ENCODE measurements at places on chromosomes 7 and 10.
A peak's percentile ranks its signal among the peaks of the same experiment; 100 is the strongest.

DNA sequence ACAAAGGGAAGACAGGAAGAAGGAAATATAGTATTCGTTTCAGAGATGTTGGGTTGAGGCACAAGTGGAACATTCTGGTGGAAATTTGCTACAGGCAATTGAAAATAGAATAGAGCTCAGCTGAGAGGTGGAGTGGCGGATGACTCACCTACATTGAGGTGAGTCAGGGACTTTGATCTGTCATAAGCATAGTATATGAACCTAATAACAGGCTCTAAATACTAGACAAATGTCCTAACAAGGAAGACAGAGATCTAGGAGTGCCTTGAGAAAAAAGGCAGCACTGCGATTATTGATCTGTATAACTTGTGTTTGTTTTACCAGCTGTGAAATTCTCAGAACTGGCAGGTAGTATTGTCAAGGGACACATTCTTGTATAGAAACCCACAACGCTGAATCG is 907 bp upstream of the IFRD1 start:
- DNase-seq, result no peak

DNA sequence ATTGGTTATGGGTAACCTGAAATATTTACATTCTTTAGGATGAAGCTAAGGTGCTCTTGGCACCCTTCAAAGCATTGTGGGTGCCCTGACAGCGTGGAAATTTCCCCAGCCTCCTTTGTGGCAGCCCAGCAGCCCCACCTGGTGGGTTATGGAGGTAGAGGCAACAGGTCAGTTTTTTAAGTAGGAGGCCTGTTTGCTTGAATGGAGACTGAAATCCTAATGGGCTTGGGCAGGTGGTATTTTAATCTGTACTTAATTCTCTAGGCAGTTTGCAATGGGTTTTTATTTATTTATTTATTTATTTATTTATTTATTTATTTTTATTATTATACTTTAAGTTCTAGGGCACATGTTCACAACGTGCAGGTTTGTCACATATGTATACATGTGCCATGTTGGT is 139.4 kb downstream of the EPC1 start:
- no peak for DNase-seq

GRCh38 chr10:21166557-21167287 is 269.6 kb upstream of the NEBL start:
- DNase-seq, result no peak

GRCh38 chr10:21352886-21353285 is 172.6 kb downstream of the SKIDA1 start:
- no peak for DNase-seq

GRCh38 chr7:157718303-157719007 is 381.7 kb downstream of the DNAJB6 start:
- no peak for DNase-seq

GRCh38 chr10:34280599-34281374 is 534.3 kb downstream of the PARD3 start:
- peak; percentile 69 for DNase-seq

DNA sequence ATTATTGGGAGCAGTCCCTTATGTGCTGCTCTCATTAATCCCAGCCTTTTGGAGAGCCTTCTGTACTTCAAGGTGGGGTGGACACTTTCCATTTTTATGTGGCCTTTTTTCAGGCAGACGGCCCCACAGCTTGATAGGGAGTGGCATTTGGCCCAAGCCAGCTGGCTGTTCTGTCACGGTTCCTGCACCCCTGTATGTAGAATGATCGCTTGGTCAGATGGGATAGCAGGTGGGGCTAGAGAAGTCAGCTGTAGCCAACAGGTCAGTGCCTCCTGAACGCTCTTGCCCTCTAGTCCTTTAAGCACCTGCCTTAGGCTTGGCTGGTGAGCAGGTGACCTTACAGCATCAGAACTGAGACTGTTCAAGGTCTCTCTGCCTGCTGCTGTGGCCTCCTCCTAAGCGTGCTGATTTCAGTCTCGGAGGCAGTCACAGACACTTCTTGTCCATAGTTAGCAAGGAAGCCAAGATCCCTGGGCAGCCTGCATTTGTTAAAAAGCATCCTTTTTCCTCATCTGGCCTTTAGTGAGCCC is 95.3 kb downstream of the LRRC4 start:
- DNase-seq, result no peak

DNA sequence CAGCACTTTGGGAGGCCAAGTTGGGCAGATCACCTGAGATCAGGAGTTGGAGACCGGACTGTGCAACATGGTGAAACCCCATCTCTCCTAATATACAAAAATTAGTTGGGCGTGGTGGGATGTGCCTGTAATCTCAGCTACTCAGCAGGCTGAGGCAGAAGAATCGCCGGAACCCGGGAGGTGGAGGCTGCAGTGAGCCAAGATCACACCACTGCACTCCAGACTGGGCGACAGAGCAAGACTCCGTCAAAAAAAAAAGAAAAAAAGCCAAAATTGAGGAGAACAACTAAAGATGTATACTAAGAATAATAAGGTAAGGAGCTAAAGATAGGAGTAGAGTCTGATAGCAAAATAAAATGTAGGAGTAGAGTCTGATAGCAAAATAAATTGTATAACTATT is 251.0 kb downstream of the KCND2 start:
- DNase-seq, result no peak

DNA sequence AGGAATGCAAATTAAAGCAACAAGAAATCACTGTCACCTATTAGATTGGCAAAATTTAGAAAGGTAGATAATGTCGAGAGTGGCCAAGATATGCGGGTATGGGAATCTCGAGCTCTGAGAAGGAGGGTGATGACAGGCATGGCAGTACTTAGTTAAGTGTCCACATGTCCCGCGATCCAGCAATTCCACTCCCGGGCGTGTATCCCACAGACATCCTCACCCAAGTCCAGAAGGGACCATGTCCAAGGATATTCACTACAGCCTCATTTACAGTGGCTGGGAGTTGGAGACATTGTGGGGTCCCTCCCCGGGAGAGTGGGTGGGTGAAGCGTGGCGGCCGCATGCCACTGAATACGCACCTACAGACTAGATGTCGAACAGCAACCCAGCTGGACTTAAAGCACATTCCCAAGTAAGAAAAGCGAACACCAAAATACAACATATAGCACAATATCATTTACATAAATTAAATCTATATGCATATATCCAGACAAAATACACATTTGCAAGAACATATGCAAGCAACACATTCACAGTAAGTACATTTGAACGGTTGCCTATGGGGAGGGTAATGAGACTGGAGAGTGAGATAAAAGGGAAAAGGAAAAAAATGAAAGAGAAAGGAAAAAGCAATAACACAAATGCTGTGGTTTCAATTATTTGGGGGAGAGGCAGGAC is 9.9 kb downstream of the KCNH2 start:
- DNase-seq, result no peak

DNA sequence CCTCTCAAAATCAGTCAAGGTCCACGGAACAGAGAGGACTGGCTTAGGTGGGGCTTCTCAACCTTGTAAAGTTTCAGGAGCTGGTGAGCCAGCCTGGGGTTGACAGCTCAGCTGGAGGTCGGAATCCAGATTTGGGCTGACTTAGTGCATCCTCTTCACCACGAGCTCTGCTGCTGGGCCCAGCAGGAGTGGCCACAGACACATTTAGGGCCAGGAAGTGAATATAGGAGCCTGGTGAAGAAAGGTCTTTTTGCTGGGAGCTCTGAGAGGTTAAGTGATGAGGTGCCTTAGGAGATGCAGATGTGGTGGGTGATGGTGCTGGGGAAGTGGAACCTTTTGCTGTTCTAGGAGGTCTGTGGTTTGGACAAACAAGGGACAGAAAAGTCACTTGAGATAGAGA is 39.3 kb upstream of the MMD2 start:
- DNase-seq, result no peak

- DNase-seq, result peak; percentile 11
Observed at GRCh38 chr7:47379629-47380324, 202.1 kb downstream of the TNS3 start.

DNA sequence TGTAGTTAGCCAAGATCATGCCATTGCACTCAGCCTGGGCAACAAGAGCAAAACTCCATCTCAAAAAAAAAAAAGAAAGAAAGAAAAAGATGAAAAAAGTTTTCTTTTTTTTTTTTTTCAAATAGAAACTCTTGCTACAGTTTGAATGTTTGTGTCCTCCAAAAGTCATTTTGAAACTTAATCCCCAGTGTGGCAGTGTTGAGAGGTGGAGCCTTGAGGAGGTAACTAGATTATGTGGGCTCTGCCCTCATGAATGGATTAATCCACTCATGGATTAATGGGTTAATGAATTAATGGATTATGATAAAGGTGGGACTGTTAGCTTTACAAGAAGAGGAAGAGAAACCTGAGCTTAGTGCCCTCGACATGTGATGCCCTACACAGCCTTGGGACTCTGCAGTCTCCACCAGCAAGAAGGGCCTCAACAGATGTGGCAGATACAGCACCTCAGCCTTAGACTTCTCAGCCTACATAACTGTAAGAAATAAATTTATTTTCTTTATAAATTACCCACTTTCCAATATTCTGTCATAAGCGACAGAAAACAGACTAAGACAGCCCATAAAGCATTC is 25.1 kb downstream of the CPEB3 start:
- DNase-seq, result no peak

DNA sequence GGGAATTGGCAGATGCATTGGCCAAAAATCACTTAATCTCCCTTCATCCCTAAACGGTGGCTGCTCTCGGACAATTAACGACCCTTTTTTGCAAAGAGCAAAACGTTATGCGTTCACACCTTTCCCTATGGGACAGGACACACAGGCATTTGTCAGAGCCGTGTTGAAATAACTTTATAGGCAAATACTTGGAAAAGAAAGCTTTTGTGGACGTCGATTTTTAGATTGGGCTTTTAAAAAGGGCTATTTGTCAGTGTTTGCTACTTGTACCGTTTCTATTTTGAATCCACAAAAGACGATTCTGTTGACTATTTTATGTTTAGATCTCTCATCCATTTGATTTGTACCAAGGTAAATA is 245.6 kb downstream of the SLC25A13 start:
- no peak for DNase-seq

GRCh38 chr10:3486346-3487065 is 298.5 kb downstream of the KLF6 start:
- DNase-seq, result no peak

- DNase-seq, result no peak
Observed at GRCh38 chr10:91096274-91096673, 124.2 kb upstream of the PCGF5 start.

DNA sequence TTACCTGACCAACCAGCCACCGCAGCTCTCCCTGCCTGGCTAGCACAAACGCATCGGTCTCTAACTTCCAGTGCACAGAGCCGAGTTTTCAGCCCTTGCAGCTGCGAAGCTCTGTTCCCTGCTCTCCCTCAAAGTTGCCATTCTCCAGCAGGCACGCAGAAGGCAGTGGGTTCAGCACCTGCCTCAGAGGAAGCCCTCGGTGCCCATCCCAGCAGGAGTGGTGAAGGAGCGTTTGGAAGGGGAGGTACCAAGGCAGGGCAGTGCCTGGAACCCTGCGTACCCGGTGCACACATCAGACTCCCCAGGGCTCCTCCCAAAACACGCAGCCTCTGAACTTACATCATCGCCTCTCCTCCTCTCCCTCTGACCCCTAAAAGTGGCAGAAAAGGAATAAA is 1.7 kb upstream of the STK32C start:
- no peak for DNase-seq

DNA sequence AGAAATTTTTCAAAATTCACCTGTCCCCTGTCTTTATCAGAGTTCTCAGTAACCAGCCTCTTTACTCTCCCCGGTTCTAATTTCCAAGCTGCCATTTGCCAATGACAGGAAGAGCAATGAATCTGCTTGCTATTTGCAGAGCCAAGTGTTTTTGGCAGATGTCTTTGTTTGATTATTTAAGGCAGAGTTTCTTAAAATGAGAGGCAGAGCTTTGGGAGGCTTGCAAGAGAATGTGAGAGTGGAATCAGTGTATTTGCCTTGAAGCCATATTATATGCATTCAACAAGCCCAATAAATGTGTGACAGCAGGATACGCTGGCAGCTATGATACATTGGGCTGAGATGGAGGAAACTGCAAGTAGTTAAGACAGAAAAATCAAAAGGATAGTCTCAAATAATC is 196.5 kb downstream of the PHF14 start:
- no peak for DNase-seq

DNA sequence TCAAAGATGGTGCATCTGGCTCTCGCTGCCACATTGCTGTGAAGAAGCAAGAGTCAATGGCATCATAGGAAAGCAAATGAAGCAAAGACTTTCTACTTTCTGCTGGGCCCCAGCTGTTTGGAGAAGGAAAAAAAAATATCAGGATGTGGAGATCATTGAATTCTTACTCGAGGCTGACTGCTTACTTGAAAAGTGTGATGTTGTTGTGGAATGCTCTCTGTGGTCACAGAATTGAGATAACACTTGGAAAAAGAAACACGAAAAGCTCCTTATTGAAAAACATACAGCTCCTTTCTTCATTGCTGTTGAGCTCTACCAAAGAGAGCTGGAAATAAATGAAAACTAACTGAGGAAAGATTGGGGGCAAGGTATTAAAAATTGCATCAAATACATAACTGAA is 157.4 kb upstream of the TBX20 start:
- DNase-seq, result no peak

- peak; percentile 24 for DNase-seq
Observed at GRCh38 chr10:84267503-84268126, 22.8 kb downstream of the RGR start.

DNA sequence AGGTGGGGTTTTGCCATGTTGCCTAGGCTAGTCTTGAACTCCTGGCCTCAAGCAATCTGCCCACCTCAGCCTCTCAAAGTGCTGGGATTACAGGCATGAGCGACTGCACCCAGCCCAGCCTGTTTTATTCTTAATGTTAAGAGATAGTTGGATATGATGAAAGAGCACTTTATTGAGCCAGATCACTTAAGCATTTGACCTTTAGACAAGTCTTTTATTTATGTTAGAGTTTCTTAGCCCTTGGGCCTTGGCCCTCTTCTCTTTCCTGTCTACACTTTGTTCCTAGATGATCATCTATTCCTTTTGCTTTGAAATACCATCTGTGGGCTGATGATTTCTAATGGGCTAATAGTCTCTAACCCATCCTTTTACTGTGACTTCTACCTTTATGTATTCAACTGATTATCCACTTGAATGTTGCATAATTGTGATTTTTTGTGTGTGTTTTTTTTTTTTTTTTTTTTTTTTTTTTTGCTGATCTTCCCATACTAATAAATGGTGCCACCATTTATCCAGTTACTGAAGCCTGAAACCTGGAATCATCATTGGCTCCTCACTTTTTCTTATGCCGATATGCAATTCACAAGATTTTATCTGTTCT is 34.8 kb downstream of the BTRC start:
- DNase-seq, result no peak

- no peak for DNase-seq
Observed at GRCh38 chr10:112517451-112517862, 70.4 kb downstream of the VTI1A start.

GRCh38 chr7:573933-574381 is 54.3 kb upstream of the PDGFA start:
- DNase-seq, result no peak

- no peak for DNase-seq
Observed at GRCh38 chr7:491292-491957, 28.2 kb downstream of the PDGFA start.

GRCh38 chr7:50409856-50410745 is 40.0 kb downstream of the FIGNL1 start:
- no peak for DNase-seq

- DNase-seq, result no peak
Observed at GRCh38 chr7:139471740-139472353, 11.6 kb downstream of the KLRG2 start.
